ENCODE measurements at places on chromosomes 7 and 10. TPM values are rescaled to one million over a fixed set of nuclear protein-coding genes. Genes with fewer than 3 reads are reported as not detected.

DNA sequence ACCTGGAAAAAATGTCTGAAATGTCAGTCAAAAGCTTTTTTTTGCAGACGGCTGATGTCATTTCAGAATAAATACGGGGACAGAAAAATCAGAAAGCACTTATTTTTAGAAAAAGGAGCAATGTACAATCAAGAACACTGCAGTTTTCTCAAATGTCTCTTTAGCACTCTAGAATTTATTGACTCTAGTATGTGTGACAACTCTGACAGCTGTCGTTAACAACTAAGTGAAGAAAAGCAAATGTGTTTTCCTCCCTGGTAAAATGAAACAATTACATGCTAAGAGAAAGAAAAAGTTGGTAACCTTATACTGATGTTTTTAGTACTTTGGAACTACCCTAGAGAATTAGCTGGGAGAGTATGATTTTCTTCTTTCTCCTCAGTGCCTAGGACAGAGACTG lies 497.4 kb downstream of the GRM8 start:
- no peak overlapping the region for H3K4me3 ChIP-seq
- no peaks in the 10 kb centered on the region for H3K27me3 ChIP-seq
- no peaks in the 10 kb centered on the region for H3K4me1 ChIP-seq
- no peak for DNase-seq
- H3K27ac ChIP-seq, result no peak overlapping the region

- no peaks in the 10 kb centered on the region for H3K27me3 ChIP-seq
- H3K27ac ChIP-seq, result no peak overlapping the region
- H3K4me1 ChIP-seq, result no peaks in the 10 kb centered on the region
- DNase-seq, result no peak
- H3K36me3 ChIP-seq, result peaks cover 43% of the 10 kb centered on the region
- no peak overlapping the region for H3K4me3 ChIP-seq
These were observed 89.2 kb downstream of the DYNC2I1 start for GRCh38 chr7:158945519-158945918.

CYP17A1 gene
- not detected for total RNA-seq

GRID1 gene
- total RNA-seq, result not detected

DNA sequence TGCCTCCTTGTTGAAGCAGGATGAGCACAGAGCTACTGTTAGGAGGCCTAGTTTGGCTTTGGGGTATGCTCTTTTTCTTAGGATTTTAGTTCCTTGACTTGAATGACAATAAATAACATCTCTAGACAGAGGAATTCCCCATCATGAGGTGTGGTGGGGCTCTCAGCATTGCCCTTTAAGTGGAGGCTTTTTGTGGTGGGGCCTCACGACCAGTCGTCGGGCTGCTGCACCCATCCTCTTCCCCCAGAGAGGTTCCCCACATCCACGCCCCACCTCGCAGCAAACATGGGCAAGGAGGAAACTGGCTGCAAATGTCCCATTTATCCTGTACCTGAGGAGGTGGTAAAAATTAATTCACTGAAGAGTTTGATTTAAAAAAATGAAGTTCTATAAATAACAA lies 36.1 kb upstream of the TARP start:
- peaks cover 4% of the 10 kb centered on the region for H3K36me3 ChIP-seq
- peak overlapping the region; percentile 32 for H3K4me3 ChIP-seq
- H3K27me3 ChIP-seq, result no peaks in the 10 kb centered on the region
- H3K27ac ChIP-seq, result peak overlapping the region; percentile 72
- peak; percentile 23 for DNase-seq
- peaks cover 11% of the 10 kb centered on the region for H3K4me1 ChIP-seq

BAMBI gene
- 0.68 TPM for total RNA-seq

GRCh38 chr7:100584054-100584682 lies 1.8 kb downstream of the LRCH4 start:
- H3K4me1 ChIP-seq, result peaks cover 21% of the 10 kb centered on the region
- peak overlapping the region; percentile 91 for H3K4me3 ChIP-seq
- H3K27me3 ChIP-seq, result peaks cover 3% of the 10 kb centered on the region
- no peak for DNase-seq
- H3K27ac ChIP-seq, result peak overlapping the region; percentile 96

- H3K27ac ChIP-seq, result no peak overlapping the region
- peaks cover 1% of the 10 kb centered on the region for H3K36me3 ChIP-seq
- H3K4me3 ChIP-seq, result no peak overlapping the region
- H3K4me1 ChIP-seq, result no peaks in the 10 kb centered on the region
- no peaks in the 10 kb centered on the region for H3K27me3 ChIP-seq
These were observed 554.3 kb downstream of the NRG3 start for GRCh38 chr10:82429302-82429701.

DNA sequence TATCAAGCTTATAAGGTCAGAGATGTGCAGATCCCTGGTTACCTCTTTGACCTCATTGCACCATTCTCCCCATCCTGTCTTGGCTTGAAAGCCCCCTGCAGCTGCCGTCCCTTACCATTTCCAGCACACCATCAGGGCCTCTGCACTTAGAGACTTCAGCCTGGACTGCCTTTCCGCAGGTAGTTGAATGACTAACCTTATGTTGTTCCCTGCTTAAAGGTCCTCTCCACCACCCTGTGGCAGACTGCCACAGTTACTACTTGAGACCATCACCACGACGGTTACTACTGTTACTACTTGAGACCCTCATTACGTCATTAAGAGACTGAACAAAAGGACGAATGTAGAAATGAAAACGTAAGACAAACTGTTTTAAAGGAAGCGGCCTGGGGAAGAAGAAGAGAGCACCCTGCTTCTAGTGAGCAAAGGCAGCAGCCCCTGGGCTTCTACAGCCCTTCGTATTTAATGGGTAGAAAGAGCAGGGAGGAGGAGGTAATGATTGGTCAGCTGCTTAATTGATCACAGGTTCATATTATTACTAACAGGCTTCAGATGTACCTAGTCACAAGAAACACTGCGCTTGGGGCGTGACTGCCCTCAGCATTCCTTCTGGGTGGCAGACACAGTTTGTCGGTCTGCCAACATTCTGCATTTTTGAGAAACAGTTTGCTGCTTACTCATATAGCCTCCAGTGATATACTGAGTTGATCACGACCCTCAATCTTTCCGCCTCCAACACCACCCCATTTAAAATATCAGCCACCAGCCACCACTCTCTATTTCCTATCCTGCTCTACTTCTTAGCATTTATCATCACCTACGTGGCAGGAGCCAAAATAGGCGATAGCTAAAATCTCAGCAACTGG lies 74.1 kb upstream of the PARD3 start:
- H3K27me3 ChIP-seq, result no peaks in the 10 kb centered on the region
- no peak overlapping the region for H3K4me3 ChIP-seq
- no peak overlapping the region for H3K27ac ChIP-seq
- DNase-seq, result no peak
- no peaks in the 10 kb centered on the region for H3K36me3 ChIP-seq

PLA2G12B gene
- total RNA-seq, result not detected

- H3K36me3 ChIP-seq, result peaks cover 2% of the 10 kb centered on the region
- no peaks in the 10 kb centered on the region for H3K27me3 ChIP-seq
- no peak overlapping the region for H3K27ac ChIP-seq
- no peak for DNase-seq
- no peaks in the 10 kb centered on the region for H3K4me1 ChIP-seq
These were observed 50.5 kb downstream of the HECTD2 start for GRCh38 chr10:91460681-91461080.

- H3K4me1 ChIP-seq, result no peaks in the 10 kb centered on the region
- no peak overlapping the region for H3K27ac ChIP-seq
- H3K27me3 ChIP-seq, result no peaks in the 10 kb centered on the region
- DNase-seq, result no peak
- H3K36me3 ChIP-seq, result no peaks in the 10 kb centered on the region
These were observed 72.3 kb upstream of the PHYHIPL start for GRCh38 chr10:59104186-59104585.

GRCh38 chr10:102616066-102616770 lies 28.1 kb upstream of the TRIM8 start:
- H3K27me3 ChIP-seq, result no peaks in the 10 kb centered on the region
- peaks cover 23% of the 10 kb centered on the region for H3K4me1 ChIP-seq
- no peak overlapping the region for H3K27ac ChIP-seq

DNA sequence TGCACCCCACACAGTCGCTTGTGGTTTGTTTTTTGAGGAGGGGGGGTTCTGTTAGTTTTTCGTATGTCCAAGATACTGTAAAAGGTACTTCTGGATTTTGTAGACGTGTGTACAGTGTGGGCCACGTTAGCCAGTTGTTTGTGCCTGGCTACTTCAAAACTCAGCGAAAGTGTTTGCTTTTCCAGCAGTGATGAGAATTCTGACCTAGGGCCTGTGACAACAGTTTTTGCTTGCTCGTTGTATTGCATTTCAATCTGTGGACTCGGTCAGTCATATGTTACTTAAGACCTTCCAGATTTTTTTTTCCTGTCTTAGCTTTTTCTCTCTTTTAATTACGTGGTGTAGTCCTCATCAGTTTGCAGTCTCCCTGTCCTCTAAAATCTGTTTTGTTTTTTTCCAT lies 338.9 kb upstream of the GALNT17 start:
- no peak overlapping the region for H3K27ac ChIP-seq
- no peaks in the 10 kb centered on the region for H3K4me1 ChIP-seq
- H3K4me3 ChIP-seq, result no peak overlapping the region
- no peaks in the 10 kb centered on the region for H3K36me3 ChIP-seq
- no peak for DNase-seq

DNA sequence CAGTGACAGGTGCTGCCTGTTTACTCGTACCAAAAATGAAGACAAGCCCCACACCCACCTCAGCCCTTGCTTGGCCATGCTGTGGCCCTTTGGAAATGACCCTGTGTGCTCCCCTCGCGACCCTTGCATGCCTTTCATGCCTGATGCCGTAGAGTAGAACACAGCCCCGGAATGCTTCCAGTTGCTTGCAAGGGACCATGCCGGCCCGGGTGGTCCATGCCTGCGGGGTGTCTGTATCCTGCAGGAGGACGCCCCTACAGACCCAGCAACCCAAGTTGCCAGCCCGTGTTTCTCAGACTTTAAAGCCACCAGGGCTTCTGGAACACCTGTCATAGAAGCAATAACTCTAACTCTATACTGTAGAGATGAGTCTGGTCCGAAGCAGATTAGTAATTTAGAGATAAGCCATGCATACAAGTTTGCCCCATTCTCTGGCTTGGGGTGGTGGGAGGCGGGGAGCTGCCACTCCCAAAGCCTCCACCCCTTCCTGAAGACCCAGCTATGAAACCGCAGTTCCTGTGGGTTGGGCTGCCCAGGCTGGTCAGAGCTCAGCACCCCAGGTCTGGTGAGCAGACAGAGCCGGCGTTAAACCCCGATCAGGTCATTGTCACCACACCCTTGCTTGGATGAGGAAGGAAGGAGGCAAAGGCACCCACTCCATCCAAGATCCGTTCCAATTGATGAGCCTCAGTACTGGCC lies 143.5 kb downstream of the ADCY1 start:
- no peaks in the 10 kb centered on the region for H3K4me1 ChIP-seq
- no peaks in the 10 kb centered on the region for H3K27me3 ChIP-seq
- no peaks in the 10 kb centered on the region for H3K36me3 ChIP-seq
- DNase-seq, result no peak
- H3K27ac ChIP-seq, result no peak overlapping the region

DNA sequence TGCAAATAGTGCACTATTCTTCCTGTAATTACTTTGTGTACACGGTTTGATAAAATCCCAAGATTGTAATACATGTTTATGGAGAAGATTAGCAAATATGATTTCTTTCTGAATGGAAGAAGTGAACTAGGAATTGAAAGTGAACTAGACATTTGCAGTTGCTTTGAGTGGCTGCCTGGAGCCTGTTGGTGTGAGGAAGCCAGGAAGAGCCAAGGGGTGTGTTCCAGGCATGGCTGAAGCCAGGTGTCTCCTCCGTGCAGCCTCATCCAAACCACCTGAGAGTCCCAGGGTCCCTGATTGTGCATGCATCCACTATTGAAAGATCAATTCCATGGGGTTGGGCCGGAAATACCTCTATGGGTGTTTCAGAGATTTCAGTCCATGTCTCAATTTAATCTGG lies 253.1 kb upstream of the SHH start:
- DNase-seq, result no peak
- peaks cover 4% of the 10 kb centered on the region for H3K4me1 ChIP-seq
- no peak overlapping the region for H3K27ac ChIP-seq

- peak within 1 kb of the TSS; percentile 74 for H3K27ac ChIP-seq
- peaks cover 6% of the 10 kb centered on the region for H3K36me3 ChIP-seq
- H3K4me3 ChIP-seq, result peak within 1 kb of the TSS; percentile 81
- DNase-seq, result peak; percentile 74
These were observed at the start of gene PCBD1 for GRCh38 chr10:70887804-70888800. Gene PCBD1 (minus strand): TSS chr10:70888565. CDS start chr10:70888533, 32 bp downstream.

DNA sequence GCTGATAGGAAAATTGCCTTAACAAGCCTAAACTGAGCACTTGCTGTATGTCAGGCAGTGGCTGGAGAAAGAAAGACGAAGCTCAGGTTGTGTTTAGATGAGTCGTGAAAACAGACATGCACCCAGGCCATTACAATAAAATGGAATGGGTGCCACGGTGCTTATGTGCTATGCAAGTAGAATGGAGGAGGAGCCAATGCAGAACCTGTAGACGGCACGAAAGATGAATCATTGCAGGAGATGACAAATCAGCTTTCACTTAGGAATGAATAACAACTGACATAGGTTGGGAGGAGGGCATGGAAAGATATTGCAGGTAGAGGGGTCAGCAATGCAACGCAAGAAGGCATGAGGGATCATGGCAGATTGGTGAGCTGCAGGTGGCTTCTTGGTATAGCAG lies 61.2 kb upstream of the ARHGAP21 start:
- no peaks in the 10 kb centered on the region for H3K36me3 ChIP-seq
- no peak for DNase-seq
- H3K4me3 ChIP-seq, result no peak overlapping the region
- H3K4me1 ChIP-seq, result no peaks in the 10 kb centered on the region

GRCh38 chr7:22292531-22292930 lies 64.4 kb downstream of the RAPGEF5 start:
- no peaks in the 10 kb centered on the region for H3K27me3 ChIP-seq
- no peak for DNase-seq
- no peak overlapping the region for H3K4me3 ChIP-seq
- no peaks in the 10 kb centered on the region for H3K36me3 ChIP-seq
- peaks cover 11% of the 10 kb centered on the region for H3K4me1 ChIP-seq

ABLIM1 gene
- 116 TPM for total RNA-seq

GRCh38 chr7:74599244-74599643 lies 58.3 kb upstream of the GTF2I start:
- peaks cover 3% of the 10 kb centered on the region for H3K27me3 ChIP-seq
- H3K4me3 ChIP-seq, result no peak overlapping the region
- no peak for DNase-seq
- no peaks in the 10 kb centered on the region for H3K36me3 ChIP-seq
- H3K27ac ChIP-seq, result no peak overlapping the region

- no peaks in the 10 kb centered on the region for H3K4me1 ChIP-seq
- no peak for DNase-seq
- no peak overlapping the region for H3K4me3 ChIP-seq
These were observed 38.0 kb upstream of the TMEM72 start for GRCh38 chr10:44873160-44873559.
